ENCODE measurements at places on chromosomes 12 and 14. TPM values are rescaled to one million over a fixed set of nuclear protein-coding genes. Genes with fewer than 3 reads are reported as not detected.

- no peak for DNase-seq
These were observed 59.7 kb downstream of the FUT8 start for GRCh38 chr14:65472189-65472588.

- DNase-seq: no peak
These were observed 25.4 kb upstream of the C14orf180 start for GRCh38 chr14:104554088-104554607.

GXYLT1 gene
- 14.3 TPM for total RNA-seq

- peak; percentile 33 for DNase-seq
These were observed 69.4 kb downstream of the ARMH4 start for GRCh38 chr14:58082491-58083098.

HOXC11 gene
- not detected for total RNA-seq

LPCAT3 gene
- 6.6 TPM for total RNA-seq

- DNase-seq: no peak
These were observed 21.2 kb downstream of the TRIM9 start for GRCh38 chr14:51073731-51074130.

- no peak for DNase-seq
These were observed 27.1 kb upstream of the RNU6-8 start for GRCh38 chr14:32230181-32230580.

APOLD1 gene
- 42.9 TPM for total RNA-seq

GRCh38 chr12:53577941-53578352, 48.2 kb downstream of the ATF7 start:
- no peak for DNase-seq

DNA sequence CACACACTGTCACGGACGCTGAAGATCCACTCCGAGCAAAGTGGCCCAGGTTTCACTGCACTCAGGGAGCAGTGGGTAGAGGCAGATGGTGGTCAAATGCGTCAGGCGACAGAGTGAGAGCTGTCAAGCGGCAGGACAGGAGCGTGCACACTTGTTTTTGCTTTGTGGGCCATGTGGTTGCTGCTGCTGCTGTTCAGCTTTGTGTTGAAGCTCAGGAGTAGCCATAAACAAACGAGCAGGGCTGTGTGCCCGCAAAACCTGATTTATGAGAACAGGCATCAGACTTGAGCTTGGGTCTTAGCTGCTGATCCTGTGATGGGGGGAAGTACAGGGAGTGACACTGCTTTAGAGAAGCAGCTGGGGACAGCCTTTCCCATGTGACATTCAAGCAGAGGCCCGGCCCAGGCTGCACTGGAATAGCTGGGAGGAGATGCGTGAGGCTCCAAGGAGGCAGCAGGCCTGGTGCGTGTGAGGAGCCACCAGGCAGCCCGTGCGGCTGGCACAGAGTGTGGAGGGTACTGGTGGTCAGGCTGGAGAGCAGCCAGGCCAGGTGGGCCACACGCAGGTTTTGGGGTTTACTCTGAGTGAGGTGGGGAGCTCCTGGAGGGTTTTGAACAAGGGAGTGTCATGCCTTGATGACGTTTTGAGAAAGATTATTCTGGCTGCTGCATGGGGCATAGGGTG, 31.1 kb upstream of the ASPG start:
- DNase-seq: no peak

- no peak for DNase-seq
These were observed 91.9 kb downstream of the FRMD6 start for GRCh38 chr14:51743588-51744000.

DNA sequence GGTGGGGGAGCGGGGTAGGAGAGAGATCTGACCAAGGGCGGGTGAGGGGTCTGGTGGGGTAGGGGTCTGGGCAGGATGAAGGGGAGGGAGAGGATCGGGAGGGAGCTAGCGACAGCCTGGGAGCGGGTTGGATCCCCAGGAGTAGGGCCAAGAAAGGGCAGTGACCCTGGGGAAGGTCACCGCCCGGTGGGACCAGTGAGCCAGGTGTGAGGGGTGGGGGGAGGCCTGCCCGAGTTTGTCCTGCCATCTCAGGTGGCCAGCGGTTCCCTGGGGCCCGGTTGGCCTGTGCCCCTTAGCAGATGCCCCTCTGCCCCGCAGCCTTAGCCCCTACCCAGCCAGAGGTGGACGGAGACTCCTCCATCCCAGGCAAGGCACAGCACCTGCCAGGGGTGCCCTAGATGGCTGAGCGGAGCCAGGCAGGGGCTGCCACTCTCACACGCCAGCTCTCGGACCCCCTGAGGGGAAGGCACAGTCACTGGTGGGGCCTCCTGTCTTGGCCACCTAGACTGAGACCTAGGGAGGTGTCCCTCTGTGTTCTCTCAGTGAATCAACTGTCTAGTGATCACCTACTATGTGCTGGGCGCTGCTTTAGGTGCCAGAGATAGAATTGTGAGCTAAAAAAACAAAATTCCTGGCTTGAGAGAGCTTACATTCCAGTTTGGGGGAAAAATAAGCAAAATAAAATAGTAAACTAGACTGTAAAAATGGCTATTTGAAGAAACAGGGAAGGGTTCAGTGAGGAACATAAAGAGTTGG, 629 bp upstream of the TTC7B start:
- DNase-seq: no peak

GRCh38 chr12:27123642-27124041, 41.3 kb upstream of the C12orf71 start:
- no peak for DNase-seq

NANOG gene
- not detected for total RNA-seq

- no peak for DNase-seq
These were observed 33.8 kb upstream of the ATP2B1 start for GRCh38 chr12:89742337-89743022.

- no peak for DNase-seq
These were observed 7.2 kb upstream of the GPR84 start for GRCh38 chr12:54371328-54372112.

DNA sequence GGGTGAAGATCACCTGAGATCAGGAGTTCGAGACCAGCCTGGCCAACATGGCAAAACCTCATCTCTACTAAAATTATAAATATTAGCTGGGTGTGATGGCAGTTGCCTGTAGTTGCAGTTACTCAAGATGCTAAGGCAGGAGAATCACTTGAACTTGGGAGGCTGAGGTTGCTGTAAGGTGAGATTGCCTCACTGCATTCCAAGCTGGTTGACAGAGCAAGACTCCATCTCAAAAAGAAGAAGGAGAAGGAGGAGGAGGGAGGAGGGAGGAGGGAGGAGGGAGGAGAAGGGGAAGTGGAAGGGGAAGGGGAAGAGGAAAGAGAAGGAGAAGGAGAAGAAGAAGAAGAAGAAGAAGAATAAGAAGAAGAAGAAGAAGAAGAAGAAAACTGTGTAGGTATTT, 17.0 kb downstream of the RNASE10 start:
- no peak for DNase-seq

APOF gene
- not detected for total RNA-seq

DNA sequence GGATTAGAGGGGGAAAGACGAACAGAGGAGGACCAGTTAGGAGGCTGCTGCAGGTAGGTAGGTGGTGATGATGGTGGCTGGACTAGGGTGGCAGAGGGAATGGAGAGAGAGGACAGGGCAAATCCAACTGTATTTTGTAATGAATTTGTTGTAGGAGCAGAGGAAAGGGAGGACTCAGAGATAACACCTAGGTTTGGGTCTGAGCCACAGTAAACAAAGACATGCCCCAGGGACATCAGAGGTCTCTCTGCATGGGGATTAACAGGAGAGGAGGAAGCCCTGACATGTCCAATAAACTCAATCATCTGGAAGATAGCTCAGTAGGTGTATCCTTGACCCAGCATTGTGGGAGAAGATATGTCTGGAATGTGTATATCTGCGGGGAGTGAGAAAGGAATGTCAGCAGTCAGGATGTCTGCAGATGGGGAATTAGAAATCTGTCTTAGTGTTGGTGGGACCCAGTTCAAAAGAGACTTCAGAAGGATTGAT, 4.7 kb upstream of the SLC48A1 start:
- no peak for DNase-seq

DNA sequence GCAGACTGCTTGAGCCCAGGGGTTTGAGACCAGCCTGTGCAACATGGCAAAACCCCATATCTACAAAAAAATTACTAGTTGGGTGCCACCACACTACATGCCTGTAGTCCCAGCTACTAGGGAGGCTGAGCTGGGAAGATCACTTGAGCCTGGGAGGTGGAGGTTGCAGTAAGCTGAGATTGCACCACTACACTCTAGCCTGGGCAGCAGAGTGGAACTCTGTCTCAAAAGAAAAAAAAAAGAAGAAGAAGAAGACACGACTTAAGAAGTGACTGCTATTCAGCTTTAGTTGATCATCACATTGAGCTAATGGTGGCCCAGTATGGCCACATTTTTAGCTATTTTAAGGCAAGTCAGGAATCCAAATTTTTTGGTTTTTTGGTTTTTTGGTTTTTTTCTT, 8.9 kb upstream of the METTL17 start:
- no peak for DNase-seq

LALBA gene
- 0.47 TPM for total RNA-seq

DNA sequence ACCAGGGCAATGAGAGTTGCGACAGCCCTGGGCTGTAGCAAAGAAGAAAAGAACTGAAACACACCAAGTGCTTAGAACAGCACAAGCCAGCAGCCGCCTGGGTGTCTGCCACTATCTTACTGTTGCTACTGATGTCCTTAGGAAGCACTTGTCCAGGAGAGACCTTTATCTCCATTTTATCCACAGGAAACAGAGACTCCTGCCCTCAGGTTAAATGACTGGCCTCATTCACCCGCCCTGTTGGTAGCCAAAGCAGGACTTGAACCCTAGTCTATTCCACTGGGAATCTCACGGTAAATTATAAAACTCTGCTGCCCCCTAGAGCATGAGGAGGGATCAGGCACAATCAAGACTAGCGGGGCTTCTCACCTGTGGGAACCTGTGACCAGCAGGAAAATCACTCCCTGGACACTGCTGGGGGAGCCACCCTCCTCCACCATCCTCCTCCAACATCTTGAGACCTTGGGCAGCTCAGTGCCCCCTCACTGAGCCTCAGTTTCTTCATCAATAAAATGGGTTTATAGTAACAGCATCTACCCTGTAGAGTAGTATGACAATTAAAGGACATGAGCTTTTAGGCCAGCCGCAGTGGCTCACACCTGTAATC, 20.5 kb upstream of the TESC start:
- DNase-seq: no peak

DNA sequence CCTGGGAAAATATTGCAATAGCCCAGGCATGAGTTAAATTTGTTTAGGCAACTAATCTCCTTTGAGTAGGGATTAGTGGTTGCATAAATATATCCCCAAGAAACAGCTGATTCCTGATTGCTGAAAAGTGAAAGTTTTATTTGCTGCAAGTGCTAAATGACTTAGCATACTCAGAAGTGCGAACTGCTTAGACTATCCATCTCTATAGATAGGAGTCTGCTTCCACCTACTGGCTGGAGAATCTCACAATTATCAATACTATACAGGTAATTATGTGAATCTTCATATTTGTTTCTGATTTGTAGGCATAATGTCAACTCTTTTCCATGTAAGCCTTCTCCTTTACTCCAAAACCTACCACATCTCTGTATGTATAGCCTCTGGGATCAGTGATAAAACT, 12.0 kb upstream of the SLCO1B3 start:
- DNase-seq: no peak

DNA sequence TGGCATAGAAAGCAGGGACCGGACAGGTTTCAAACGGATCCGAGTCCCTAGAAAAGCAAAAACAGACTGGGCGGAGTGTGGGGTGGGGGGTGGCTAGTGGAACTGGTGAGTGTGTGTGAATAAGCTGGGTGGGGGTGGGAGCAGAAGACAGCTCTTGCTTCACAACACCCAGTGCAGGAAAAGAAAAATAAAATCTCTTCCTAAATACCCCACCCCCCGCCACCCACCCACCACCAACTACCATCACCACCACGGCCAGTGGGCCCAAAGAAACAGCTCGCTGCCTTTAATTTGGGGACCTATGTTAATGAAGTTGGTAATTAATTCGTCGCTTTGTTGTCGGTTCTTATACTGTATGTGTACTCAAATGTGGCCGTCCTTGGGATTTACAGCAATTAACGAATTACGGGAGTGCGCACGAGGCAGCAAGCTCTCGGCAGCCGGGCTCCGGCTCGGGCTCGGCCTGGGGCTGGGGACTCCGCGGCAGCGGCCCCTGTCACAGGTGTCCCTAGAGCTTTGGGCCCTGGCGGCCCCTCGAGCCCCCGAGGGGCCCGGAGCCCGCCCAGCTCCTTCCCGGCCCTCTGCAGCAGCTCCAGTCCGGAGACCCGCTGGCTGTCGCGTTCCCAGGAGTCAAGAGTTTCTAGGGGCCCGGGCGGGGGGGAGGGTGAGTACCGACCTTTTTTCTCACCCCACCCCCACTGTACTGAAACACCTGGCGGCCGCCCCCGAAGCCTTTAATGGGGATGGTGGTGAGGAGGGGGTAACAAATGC, 1.5 kb upstream of the OTX2 start:
- no peak for DNase-seq

DDX47 gene
- total RNA-seq: 65.8 TPM

GRCh38 chr12:54381136-54381535, 3.4 kb downstream of the ZNF385A start:
- DNase-seq: no peak

EPYC gene
- not detected for total RNA-seq

GZMB gene
- total RNA-seq: not detected

SIX4 gene
- 0.78 TPM for total RNA-seq

GRCh38 chr12:94245631-94246383, 97.4 kb downstream of the PLXNC1 start:
- no peak for DNase-seq

DNA sequence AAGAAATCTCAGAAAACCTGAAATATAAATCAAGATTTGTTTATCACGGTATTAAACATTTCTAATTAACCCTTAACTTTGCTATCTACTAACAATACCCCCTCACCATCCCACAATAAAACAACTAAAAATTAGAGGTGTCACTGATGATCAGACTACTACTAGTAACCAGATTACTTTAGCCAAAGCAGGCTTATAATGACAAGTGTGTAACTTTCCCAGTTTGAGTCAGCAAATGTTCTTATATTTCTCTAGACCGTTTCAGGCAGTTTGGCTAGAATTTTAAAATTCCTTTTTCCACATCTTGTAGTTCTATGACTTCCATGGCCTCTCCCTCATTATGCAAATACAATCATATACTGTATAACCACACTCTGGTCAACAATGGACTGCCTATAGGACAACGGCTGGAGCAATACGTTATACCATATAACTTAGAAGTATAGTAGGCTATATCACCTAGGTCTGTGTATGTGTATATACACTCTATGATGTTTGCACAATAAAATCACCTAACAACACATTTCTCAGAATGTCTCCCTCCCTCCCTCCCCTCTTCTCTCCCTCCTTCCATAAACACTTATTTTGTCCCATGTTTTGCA, 102.1 kb downstream of the DENND5B start:
- DNase-seq: no peak

NYNRIN gene
- 15.0 TPM for total RNA-seq

RFLNA gene
- total RNA-seq: 5.9 TPM

DNA sequence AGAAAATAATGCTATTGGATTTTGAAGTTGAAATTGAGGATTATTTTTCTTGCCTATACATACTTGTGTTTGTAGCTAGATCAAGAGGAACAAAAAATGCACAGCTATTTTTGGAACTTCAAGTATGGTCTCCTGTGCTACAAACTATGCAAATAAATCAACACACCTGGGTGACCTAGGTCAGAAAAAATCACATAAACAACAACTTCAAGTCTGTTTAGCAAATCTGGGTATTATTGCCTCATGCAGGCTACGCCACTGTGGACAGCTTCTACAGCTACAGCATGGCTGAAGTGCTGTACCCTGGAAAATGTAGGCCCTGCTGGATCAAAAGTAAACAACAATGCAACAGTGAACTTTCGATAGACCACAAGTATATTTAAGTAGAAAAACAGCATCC, 87.5 kb downstream of the SLC6A15 start:
- no peak for DNase-seq

Data from occipital lobe (tissue), 3 donors.